ENCODE measurements at places on chromosomes 13 and 19. TPM values are rescaled to one million over a fixed set of nuclear protein-coding genes. Genes with fewer than 3 reads are reported as not detected.

Gene FARP1
- 17.6 TPM for total RNA-seq

GRCh38 chr19:48854103-48854502 lies 14.3 kb downstream of the PLEKHA4 start:
- DNase-seq = no peak

- DNase-seq = no peak
These were observed 28.5 kb downstream of the FAAP24 start for GRCh38 chr19:33000510-33000909.

- DNase-seq = no peak
These were observed 1456.1 kb upstream of the MIR17HG start for GRCh38 chr13:89891416-89891815.

- no peak for DNase-seq
These were observed 43.6 kb downstream of the SIPA1L3 start for GRCh38 chr19:37950471-37951175.

All from thoracic aorta (tissue), 2 donors.